HT-29 (cell line): ENCODE measurements at places on chromosomes 2 and 18. TPM values are rescaled to one million over a fixed set of nuclear protein-coding genes. Genes with fewer than 3 reads are reported as not detected.

GRCh38 chr2:108297436-108298141 lies 8.9 kb downstream of the SULT1C2 start:
- DNase-seq, result no peak

DNA sequence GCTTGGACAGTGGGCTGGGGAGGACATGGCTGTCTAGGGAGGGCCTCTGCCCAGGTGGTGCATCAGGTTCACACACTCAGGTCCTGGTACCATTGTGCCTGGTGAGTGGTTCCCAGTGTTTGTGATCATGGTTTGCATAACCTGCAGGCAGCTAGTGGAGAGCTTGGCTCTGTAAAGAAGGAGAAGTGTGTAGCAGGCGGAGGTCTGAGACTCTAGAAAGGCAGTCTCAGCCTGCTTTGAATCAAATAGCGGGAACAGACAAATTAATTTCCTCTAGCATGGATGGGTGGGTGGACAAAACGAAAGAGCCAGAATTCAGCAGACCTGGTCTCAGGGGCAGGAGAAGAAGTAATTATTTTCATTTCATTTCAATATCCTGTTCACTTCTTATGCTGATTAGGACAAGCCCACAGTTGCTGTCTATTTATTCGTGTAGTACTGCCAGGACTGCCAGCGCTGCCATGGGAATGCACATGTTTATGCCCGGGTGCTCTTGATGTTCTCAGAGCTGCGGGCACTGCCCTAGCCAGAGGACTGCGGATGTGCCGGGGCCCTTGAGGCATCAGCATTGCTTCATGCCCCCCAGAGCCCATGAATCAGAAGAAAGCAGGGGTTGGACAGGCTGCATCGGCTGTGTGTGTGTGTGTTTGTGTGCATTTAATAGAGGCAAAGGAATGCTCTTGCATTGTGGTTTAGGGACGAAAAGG lies 45.4 kb upstream of the DLX2 start:
- DNase-seq, result no peak

DCDC2C gene
- total RNA-seq, result not detected in 2 replicates

DNA sequence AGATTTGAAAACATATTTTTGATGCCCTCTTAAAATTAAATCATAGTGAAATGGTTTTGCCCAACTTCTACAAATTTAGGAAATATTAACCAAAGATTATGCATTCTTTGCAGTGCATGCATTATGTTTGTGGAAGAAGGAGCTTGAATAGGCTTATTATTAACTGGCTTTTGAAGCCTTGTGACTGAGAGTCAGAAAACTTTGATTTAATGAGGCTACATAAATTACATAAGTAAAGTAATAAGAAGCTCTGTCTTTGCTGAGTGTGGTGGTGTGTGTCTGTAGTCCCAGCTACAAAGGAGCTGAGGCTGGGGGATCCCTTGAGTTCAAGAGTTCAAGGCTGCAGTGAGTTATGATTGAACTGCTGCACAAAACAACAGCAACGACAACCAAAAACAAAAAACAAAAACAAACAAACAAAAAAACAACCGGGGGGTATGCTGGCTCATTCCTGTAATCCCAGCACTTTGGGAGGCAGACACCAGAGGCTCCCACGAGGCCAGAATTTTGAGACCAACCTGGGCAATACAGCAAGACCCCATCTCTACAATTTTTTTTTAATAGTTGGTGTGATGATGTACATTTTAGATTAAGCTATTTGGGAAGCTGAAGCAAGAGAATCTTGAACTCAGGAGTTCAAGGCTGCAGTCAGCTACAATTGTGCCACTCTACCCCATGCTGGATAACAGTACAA lies 57.0 kb upstream of the LRRTM4 start:
- peak; percentile 9 for DNase-seq

DNA sequence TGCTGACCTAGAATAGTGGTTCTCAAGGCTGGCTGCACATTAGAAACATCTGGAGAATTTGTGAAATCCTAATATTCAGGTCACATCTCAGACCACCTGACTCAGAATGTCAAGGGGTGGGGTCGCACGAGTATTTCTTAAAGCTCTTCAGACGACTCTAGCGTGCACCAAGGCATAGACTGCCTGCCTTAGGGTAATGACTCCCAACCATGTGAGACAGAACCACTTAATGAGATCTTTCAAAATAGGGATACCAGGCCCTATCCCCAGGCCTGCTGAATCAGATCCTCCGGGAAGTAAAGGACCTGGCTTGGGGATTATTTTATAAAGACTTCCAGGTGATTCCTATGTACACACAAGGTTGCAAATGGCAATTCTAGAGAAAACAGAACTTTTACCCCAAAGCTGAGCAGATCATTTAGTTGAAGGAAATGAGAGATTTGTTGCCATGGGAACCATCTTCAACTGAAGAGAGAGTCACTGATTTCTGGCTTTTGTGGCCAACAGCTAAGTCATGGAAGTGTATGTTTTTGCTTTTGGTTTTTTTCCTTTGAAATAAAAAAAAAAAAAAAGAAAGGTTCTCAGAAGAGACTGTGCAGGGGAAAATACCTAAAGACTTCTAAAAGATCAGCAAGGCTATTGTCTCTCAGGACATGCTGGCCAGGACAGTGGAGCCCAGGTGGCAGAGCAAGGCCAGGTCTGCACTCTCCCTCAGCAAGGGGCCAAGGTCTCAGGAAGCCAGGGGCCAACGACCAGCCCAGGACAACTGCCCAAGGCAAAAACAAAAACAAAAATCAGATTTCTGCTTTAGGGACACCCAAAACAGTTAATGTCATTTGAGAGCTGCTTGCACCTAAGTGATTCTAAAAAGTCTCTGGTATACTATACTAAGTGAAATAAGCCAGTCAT lies 15.3 kb upstream of the LOXHD1 start:
- no peak for DNase-seq

DNA sequence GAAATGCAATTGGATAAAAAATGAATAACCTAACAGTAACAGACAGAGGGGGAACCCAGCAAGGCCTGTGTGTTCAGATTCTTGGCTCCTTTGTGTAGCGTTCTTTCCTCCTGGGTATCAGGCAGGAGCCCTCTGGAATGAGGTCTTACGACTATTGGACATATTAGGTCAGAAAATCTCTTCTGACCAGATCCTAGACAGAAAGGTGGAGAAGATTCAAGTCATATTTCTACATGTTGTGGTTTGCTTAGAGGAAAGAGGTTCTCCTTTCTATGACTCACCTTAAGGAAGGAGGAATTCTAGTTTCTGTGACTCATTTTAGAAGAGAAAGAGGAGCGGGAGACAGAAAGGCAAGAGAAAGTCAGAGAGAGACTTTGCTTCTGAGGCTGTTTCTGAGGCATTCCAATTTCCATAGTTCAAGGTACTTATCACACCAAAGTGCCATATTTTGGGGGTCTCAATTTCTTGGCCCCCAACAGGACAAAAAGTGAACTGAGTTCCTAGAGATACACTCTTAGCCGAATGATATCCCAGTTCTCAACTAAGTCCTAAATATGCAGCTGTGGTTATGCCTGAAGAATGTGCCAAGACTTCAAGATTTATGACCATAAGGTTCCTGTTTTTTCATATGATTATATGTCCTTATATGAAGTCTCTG lies 618.6 kb downstream of the ZEB2 start:
- DNase-seq, result peak; percentile 57

DNA sequence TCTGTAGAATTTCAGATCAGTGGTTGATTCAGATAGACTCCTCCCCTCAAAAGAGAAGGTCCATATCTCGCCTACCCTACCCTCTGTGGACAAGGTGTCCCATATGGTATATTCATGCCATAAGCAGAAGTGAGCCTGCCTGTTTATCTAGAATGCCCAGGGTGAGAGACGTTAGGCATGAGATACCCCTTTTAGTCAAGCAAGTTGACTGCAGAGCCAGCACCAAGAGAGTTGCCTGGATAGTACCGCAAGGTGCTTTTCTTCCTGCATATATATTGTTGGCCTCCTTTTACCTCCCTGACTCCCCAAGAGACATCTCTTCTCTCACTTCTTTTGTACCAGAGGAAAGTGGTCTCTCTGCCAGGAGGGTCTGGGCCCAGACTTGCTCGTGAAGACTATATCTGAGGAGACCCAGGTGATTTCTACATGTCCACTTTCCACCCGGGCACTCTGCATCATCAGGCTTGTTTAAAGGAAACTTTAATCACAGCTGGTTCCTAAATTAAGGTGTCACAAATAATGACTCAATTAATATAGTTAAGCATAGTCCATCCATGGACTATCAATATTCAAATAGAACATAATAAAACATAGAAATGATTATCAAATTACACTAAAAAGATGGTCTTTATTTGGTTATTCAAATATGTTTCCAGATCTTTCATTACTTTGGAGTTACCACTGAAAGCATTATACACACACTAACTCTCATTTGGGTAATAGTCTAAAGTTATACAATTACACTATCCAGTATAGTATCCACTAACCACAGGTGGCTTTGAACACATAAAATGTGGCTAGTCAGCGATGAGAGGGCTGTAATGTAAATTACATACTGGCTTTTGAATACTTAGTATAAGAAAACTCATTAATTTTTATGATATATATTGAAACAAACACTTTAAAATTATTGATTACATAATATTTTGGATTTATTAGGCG lies 4.1 kb downstream of the ITGA4 start:
- DNase-seq, result no peak

DNA sequence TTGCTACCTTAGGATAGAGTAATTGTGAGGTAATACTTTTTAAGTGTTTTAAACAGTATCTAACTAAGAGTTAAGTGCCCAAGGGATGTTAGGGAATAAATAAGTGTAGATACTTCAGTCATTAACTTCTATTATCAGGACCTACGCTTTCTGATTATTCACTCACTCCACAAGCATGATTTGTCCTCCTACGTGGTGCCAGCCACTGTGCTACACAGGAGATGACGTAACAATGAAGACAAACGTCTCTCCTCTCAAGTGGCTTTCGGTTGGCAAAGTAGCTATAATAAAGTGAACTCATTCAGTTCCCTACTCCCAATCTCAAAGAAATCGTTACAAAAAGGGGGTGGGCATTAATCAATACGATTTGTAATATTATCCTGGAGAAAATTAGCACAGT lies 100.9 kb upstream of the SETBP1 start:
- no peak for DNase-seq
